Hepatic stellate cell (primary cell): ENCODE measurements at places on chromosomes 4 and X.

DNA sequence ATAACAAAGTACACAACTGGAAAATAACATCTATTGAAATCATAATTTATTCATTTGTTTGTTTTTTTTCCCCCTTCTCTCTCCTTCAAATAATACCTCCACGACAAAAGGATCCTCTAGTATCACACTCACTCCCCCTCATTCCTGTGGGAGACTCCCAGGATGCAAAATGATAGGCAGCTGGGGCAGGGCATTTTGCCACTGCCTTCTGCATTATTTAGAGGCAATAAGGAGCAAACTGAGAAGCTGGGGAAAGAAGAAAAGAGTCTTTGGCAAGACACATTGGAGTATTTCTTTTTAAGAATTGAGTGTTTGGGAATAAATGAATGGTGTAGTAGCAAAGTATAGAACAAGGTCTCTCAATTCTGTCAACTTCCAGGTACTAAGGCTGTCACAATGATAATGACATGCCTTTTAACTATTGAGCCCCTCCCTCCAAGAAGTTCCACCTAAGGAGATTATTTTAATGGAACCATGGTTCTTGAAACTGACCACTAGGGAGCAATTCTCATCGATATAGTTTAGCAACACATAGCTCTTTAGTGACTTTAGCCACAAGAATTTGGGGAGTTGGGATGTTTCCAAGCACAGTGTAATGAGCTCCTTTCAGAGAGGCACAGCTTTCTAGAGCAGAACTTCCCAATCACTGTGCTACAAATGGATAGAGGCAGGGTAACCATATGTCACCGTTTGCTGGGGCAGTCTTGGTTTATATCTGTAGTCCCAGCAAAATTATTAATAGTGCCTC is 303.3 kb downstream of the FRMPD4 start:
- peak; percentile 4 for DNase-seq

GRCh38 chr4:157151711-157152110 is 68.8 kb upstream of the GRIA2 start:
- no peak for DNase-seq

GRCh38 chrX:3576886-3577501 is 136.5 kb downstream of the PRKX start:
- DNase-seq: no peak

GRCh38 chrX:107970073-107970472 is 12.1 kb downstream of the TEX13B start:
- no peak for DNase-seq

DNA sequence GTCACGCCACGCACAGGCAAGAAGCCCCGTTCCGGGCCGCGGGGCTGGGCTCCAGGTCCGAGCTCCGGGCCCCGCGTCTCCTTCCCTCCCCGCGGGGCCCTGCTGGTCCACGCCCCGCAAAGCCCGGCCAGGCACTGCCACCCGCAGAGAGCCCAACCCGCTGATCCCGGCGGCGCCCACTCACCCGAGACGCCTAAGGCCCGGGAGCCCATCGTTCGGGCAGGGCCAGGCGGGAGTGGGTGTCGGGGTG is 870 bp downstream of the PDZD4 start:
- DNase-seq: no peak

DNA sequence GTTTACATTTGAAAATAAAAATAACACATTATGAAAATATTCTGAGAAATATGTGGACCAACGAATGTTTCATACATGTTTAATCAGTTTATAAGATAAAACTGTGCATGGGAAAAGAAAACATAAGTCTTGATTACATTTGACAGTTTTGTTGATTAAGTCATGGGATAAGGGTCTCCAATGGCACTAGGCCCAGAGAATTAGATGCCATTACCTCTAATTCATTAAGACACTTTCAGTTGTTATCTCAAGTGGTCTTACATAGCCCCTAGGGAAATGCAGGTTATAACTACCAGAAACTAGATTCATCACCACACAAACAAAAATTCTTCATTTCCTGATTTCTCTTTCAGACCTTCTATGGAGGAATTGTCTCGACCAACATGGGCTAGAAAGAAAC is 300.8 kb downstream of the PCDH7 start:
- DNase-seq: no peak

DNA sequence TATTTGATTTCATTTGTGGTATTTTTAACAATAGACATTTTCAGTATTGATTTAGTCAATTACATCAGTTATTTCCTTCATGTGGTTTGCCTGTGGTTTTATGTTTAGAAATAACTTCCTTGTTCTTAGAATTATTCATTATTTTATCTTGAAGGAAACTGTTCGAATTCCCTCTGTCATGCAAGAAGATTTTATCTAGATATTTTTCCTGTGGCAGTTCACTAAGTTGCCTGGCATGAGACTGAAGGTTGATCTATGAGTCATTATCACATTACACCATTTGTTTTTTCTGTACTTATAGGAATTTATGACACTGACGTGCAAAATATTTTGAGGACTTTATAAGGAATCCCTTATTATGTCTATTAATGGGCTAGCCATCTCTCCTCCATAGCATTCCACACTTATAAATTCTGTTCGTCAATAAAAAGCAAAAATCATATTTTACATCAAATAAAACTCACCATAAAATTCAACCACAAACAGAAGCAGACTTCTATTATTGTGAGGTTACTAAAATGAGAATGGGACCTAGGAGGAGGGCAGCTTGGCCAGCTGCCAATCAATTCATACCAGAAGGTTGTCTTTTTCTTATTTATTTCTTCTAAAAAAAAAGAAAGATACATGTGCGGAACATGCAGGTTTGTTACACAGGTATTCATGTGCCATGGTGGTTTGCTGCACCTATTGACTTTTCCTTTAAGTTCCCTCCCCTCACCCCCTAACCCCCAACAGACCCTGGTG is 179.0 kb downstream of the KCNIP4 start:
- DNase-seq: no peak

GRCh38 chrX:134683351-134684005 is 25.2 kb upstream of the PLAC1 start:
- DNase-seq: no peak
